Naive B cell (primary cell): ENCODE measurements at places on chromosomes 4 and X.
A peak's percentile ranks its signal among the peaks of the same experiment; 100 is the strongest.

DNA sequence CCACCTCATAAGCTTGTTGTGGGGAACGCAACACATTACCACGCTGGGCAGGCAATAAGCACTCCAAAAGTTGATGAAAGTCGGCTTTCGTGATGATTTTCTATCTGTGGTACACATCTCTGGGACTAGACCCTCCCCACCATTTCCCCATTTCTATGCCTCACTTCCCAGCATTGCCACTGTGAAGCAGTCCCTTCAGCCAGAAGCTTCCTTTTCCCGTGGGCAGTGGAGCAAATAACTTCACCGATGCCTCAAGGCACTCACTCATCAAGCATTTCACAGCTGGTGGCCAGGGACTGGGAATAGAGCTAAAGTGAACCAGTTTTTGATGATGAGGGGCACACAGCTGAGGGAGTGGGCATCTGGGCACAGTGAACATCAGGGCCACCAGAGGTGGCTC is 18.9 kb downstream of the C4orf50 start:
- no peak for DNase-seq

DNA sequence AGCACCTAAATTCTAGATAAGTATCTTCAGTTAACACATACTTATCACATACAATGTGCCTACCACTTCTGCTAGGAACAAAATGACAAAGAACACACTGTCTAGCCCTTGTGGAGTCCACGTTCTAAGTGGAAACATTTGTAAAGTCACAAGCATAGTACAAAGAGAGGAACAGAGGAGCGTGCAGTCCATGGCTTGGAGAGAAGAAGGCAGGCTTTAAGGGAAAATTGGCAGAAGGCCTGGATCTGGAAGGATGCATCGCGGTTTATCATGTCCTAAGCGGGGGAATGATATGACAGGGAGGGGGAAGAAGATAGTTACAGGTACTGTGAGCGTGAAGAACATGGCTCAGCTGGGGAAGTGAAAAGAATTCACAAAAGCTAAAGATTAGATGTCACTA is 218.0 kb downstream of the PRDM5 start:
- DNase-seq: no peak

- DNase-seq: no peak
Observed at GRCh38 chrX:63784902-63785707, at the start of gene ARHGEF9. ARHGEF9 (minus strand) TSS chrX:63785214; CDS start chrX:63785145, 69 bp downstream.

GRCh38 chr4:41572516-41572915 is 34.6 kb downstream of the LIMCH1 start:
- DNase-seq: no peak

GRCh38 chrX:133007458-133007857 is 49.0 kb upstream of the HS6ST2 start:
- no peak for DNase-seq

DNA sequence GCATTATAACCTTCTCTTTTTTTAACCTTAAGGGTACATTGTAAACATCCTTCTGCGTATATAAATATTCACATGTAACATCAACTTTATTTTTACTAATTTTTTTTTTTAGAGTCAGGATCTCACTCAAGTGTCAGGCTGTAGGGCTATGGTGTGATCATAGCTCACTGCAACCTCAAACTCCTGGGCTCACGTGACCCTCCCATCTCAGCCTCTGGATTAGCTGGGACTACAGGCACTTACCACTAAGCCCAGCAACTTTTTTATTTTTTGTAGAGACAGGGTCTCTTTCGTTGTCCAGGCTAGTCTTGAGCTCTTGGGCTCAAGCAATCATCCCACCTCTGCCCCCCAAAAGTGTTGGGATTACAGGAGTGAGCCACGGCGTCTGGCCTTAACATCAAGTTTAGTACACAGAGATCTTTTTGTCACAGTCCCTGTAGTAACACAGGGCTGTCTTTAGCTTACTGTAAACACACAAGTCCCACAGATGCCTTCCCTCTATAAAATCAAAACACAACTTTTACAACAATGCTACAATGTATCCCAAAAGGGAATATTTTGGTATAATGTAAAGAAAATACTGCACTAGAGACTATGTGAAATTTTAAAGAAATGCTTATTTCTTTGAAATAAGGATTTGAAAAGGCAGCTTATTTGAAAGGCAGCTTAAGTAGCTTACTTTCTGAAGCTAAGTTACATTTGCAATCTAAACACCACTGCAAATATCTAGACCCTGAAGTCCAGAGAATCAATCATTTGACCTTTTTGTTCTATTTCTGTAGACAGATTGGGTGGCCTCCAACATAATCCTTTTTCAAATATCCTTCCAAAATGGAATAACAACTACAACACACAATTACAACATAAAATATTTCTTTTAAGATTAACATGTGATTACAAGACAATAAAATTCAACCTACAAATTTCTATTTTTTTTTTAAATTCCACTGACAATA is 116.0 kb downstream of the APBB2 start:
- DNase-seq: no peak

DNA sequence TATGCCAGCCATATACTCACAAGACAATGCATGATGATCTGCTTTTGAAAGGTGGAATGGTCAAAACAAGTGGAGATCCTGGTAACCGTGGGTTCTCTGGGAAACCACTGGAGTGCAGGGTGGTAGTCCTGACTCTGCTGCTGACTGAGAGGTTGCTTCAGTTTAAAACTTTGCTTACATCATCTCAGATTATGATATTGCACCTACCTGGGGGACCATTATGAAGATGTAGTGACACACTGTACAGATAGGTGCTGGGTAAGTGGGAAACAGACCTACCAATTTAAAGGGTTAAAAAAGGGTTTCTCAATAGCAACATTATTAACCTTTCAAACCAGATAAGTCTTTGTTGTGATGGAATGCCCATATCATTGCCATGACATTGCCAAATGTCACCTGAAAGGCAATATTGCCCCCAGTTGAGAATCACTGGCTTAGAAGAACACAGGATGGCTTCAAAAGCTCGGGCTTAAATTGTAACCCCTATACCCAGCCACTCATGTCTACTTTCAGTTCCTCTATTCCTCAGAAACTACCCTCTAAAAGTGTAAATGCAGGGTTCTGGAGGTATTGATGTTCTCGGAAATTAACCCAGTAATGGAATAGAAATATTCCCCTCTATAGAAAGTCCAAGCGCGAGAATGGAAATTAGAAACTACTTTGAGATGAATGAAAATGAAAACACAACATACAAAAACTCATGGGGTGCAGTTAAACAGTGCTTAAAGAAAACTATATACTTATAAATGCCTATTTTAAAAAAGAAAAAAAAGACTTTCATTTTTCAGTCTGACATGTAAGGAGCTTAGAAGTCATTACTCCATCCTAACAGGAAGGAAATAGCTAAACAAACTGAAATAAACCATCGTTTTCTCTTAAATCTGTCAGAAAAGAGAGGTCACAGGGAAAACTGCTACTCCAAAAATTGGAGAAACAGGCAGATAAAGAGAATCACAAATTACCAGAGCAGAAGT is 65.8 kb downstream of the ARHGEF6 start:
- DNase-seq: peak; percentile 61

GRCh38 chrX:153704021-153704526 is 16.3 kb downstream of the SLC6A8 start:
- no peak for DNase-seq

DNA sequence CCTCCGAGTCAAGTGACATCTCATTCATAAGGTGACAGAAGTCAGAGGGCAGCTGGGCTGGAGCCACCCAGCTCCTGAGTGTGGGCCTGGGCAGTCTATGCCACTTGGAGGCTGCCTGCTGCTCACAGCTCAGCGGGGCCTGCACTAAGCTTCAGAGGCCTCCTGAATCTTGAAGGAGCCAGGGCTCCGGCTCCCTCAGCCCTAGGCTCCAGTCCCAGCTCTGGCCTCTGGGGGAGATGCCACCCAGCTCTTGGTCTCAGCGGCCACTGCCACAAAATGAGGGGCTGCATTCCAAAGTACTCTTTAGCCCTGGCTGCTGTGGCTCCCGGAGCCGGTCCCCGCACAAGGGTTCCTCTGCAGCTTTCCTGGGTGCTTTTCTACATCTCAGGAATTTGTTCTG is 32.7 kb upstream of the PSAPL1 start:
- no peak for DNase-seq

DNA sequence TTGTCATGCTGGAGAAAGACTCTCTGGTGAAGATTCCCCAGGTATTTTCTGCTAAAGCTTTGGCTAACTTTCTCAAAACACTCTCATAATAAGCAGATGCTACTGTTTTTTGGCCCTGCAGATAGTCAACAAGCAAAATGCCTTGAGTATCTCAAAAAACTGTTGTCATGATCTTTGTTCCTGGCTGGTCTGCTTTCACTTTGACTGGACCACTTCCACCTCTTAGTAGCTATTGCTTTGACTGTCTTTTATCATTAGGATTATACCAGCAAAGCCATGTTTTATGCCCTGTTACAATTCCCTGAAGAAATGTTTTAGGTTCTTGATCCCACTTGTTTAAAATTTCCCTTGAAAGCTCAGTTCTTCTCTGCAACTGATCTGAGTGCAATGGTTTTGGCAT is 231.5 kb downstream of the SLC7A11 start:
- DNase-seq: no peak

GRCh38 chr4:176769514-176769913 is 23.2 kb downstream of the VEGFC start:
- no peak for DNase-seq

DNA sequence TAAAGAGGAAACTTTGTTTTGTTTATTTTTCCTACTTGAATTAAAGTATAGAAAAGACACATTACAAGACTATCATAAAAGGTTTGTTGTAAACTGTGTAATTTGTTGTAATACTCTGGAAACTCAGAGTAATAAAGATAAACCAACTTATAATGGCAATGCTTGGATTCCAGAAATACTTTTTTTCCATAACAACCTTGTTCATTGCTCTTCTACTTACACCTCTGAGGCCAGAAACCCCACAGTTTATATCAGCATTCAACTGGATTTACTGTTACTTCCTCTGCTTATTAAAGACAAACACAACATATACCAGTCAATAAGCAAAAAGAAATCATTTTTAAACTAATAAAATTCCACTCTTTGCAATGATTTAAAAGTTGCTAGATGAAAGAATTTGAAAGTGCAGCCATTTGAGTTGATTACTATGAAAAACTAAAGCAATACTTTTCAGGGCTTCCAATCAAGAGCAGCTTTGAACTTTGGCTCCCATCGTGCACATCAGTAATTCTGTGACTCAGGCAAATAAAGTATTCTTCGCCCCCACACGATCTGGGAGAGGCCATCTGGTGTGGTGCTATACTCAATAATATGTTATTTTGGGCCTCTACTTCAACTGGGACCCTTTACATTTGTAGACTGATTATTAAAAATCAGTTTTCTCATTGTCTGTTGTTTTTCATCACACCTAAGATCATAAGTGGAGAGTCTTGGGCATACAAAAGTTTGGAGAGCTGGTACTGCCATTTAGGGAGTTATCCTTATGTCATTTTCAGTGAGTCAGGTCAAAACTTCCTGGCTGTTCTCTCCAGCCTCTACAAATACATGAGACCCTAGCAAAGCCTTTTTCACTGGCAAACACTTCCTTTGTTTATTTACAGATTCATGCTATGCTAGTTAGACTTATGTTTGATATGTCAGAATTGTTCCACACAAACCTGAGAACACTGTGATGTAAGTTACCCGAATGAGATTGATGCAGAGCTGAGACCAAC is 20.5 kb downstream of the DDIT4L start:
- no peak for DNase-seq

DNA sequence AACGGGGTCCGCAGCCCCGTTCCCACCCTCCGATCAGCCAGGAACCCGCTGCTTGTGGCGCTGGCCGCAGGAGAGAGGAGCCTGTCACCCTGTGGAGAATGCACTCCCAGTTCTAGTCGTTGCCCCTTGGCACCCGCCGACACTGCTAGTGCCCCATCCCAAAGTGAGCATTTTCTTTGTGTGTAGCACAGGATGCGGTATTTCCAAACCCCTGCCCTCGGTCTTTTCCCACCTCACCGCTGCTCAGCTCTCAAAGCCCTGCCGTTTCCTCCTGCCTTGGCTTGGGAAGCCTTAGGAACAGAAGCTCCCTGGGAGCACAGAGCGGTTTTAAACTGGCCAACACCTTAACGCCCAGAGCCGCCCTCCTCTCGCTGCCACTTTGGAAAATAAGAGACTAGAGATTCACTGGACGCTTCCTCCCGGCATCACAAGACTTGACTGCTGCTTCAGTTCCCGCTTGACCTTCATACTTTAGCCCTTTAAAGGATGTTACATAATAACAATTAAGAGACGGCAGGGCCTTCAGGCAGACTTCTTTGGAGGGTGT is 772 bp downstream of the CYP4V2 start:
- peak; percentile 26 for DNase-seq

- no peak for DNase-seq
Observed at GRCh38 chr4:84879651-84880200, 86.8 kb downstream of the WDFY3 start.

DNA sequence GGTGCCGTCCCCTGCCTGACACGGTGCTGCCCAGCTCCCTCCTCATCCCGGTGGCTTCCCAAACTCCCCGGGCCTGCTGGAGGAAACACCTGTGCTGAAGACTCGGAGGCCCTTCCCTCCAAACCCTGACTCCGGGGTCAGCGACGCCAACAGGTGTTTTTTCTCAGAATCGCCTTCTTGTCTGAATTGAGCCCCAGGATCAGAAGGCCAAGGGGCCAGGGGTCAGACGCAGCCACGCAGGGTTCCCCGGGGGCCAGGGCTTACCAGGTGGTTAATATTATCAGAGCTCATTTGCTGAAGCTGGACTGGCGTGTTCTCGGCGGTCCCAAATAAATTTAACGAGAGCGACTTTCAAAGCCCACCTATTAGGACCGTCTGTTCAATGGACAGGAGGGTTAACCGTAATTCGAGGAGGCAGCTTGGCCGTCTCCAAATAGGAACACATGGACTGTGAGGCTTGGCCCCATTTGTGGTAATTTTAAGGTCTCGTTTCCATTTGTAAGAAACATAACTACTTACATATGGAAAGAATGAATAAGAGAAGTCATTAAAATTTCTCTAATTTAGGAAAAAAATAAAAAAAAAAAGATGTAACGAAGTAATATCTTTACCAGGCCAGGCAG is 239.3 kb downstream of the CRLF2 start:
- DNase-seq: no peak

DNA sequence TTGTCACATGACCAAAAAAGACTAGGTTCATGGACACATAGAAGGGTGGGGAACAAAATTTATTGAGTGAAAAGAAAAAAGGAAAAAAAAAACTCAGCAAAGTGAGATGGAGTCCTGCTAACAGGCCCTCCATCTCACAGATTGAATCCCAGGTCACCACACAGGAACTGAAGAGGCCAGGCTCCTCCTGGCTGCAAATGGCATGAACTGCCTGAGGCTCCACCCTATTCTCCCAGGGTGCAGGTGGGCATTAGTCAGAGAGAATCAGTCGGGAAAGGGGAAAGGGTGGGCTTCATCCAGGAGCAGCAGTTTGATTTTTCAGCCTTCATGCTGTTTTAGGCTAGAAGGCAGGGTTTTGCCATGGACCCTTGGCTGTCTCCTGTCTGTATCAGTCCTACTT is 128.5 kb upstream of the GRID2 start:
- no peak for DNase-seq

GRCh38 chr4:14334166-14334565 is 668.1 kb upstream of the CPEB2 start:
- no peak for DNase-seq

- DNase-seq: no peak
Observed at GRCh38 chr4:122803788-122804208, 22.8 kb upstream of the FGF2 start.
